Fibroblast of mammary gland (primary cell): ENCODE measurements at places on chromosomes 4 and X.

GRCh38 chr4:8205241-8205707 lies 6.2 kb downstream of the SH3TC1 start:
- no peak for DNase-seq

- no peak for DNase-seq
Observed at GRCh38 chr4:61239250-61239649, 39.1 kb downstream of the ADGRL3 start.

GRCh38 chrX:149803458-149804062 lies 21.8 kb downstream of the MAGEA9 start:
- DNase-seq = no peak

DNA sequence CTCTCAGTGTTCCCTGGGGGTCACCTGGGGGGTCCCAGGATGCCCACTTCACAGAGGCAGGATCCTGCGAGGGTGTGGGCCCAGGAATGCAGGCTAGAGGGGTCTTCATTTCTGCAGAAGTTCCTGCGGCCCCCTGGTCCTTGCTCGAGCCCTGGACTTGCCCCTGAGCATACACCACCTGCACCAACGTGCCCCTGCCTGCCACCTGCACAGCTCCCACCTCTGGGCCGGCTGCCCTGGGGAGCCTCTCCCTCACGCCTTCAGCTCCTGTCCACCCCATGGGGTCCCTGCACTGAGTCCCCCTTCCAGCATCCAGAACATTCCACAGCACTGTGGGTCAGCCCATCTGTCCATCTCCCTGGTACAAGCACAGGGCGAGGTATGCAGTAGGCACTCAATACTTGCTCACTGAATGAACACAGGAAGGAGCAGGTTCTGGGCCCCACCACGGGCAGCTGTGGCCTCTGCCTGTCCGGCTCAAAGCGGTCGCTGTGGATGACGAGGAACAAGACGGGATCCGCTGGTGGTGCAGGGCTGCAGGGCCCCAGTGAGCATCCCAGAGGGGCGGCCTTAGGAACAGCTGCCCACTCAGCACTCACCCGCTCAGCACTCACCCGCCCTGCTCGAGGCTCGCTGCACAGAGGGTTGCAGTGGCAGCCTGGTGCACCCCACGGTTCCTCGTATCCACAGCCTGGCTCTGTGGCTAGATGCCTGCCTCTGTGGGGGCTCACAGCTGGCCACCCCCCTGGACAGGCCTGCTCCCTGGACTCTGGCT lies 70.5 kb upstream of the MXD4 start:
- DNase-seq = no peak

DNA sequence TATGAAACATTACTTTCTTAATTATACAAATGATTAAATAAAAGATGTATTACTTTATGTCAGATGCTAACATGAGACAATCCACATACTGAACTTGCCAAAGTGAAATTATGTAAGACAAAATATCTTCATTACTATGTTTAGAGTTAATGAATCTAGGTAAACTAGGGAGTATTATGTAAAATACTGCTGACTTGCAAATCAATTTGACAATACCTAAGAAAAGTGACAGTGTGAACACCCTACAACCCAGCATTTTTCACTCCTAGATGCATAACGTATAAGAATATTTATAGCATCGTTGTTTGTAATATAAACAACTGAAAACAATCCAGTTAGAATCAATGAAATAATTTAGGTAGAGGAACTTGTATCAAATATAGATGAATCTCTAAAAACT lies 546.3 kb downstream of the MAGEB5 start:
- no peak for DNase-seq

- DNase-seq = peak; percentile 51
Observed at GRCh38 chr4:153362184-153362583, 17.7 kb downstream of the MND1 start.

GRCh38 chr4:172895699-172896098 lies 272.9 kb upstream of the GALNT7 start:
- no peak for DNase-seq

DNA sequence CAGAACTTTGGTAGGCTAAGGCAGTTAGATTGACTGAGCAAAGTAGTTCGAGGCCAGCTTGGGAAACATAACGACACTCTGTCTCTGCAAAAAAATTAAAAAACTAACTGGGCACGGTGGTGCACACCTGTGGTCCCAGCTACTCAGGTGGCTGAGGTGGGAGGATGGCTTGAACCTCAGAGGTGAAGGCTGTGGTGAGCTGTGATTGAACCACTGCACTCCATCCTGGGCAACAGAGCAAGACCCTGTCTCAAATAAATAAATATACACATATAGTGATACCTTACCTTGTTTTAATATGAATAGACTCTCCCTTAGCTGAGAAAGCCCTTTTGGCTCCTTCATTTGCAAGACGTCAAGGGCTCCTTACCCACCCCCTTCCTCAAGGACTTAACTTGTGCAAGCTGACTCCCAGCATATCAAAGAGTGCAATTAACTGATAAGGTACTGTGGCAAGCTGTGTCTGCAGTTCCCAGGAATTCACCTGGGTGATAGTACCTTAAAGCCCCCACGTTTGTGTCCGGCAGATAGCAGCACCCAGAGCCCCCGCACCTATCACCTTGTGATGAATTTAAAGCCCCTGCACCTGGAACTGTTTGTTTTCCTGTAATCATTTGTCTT lies 655.6 kb upstream of the GALNTL6 start:
- no peak for DNase-seq

- DNase-seq = peak; percentile 67
Observed at GRCh38 chr4:174538123-174538875, 16.0 kb upstream of the HPGD start.

- DNase-seq = no peak
Observed at GRCh38 chrX:12986886-12987285, 12.0 kb downstream of the TMSB4X start.
